ENCODE measurements at places on chromosomes 2 and 18.

DNA sequence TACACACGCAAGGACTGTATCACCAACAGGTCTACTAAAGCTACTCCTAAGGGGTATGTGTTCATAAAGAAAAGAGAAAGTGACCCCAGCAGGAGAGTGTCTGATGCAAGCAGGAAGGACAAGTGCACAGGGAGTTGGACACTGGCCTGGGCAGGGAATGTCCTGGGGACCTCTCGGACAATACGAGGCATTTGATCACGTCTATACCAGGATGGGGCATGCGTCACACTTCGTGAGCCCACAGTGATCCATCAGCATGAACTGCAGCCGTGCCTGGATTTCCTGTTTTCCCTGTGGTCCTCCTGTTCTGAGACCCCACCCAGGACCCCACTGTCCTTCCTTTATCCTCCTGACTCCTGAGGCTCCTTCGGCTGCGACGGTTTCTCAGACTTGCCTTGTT lies 113.9 kb downstream of the HDAC4 start:
- no peak overlapping the region for H3K4me3 ChIP-seq
- DNase-seq: peak; percentile 48

DNA sequence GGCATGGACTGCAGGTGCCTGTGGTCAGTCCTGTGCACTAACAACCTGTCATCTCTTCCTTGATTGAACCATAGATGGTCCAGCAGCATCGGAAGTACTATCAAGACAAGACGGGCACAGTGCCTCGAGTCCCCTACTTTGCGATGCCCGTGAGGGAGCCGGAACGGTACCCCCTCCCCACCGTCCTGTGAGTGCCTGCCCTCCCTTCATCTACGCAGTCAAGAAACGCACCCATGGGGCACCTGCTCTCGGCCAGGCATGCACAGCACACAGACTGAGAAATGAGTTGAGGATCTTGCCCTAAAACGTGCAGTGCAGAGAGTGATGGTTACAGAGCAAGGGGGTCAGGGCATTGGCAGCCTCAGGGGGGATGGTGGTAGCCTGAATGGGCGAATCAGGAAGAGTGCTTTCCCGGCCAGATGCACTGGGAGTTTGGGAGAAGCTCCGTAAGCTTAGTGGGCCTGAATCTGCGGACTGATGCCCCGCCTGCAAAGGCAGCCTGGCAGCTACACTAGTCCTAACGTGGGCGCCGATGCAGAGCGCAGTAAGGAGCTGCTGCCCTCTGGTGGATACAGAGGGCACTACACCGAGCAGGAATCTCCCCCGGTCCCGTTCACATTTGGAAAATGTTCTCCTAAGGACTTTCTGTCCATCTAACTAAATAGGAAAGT lies 63.6 kb downstream of the CIB4 start:
- no peaks in the 10 kb centered on the region for H3K27me3 ChIP-seq
- H3K36me3 ChIP-seq: no peaks in the 10 kb centered on the region
- H3K27ac ChIP-seq: no peak overlapping the region
- no peaks in the 10 kb centered on the region for H3K4me1 ChIP-seq

DNA sequence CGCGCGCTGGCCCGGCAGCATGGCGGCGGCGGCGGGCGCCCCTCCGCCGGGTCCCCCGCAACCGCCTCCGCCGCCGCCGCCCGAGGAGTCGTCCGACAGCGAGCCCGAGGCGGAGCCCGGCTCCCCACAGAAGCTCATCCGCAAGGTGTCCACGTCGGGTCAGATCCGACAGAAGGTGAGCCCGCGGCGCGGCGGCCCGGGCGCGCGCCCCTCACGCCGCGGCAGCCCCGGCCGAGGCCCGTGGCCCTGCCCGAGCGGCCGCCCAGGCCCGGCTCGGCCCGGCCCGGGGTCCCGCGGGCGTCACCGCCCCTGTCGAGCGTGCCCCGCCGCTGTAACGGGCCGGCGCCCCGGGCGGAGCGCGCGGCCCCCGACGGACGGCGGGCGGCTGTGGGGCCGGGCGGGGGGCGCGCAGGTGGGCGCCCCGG lies 218 bp downstream of the DGKD start:
- no peak overlapping the region for H3K27ac ChIP-seq
- no peaks in the 10 kb centered on the region for H3K27me3 ChIP-seq
- DNase-seq: no peak
- peaks cover 13% of the 10 kb centered on the region for H3K36me3 ChIP-seq
- H3K4me3 ChIP-seq: peak overlapping the region; percentile 71

DNA sequence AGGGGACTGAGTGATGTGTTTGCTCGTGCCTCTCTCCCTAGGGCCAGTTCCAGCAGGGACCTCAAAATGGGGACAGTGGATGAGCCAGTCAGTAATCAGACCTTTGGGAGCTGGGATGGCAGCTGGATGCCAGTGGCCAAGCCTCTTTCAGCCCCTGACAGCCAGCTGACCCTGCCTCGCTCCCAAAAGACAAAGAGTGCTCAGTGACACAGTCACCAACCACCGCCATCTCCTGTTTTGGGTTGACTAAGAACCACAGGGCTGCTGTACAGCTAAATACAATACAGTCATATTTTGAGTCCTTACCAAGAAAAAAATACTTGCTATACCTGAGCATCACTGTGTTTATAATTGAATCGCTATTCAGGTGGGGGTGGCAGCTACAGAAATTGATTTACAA lies 75.7 kb downstream of the POU3F3 start:
- peaks cover 31% of the 10 kb centered on the region for H3K27me3 ChIP-seq
- DNase-seq: no peak
- no peaks in the 10 kb centered on the region for H3K36me3 ChIP-seq
- H3K27ac ChIP-seq: no peak overlapping the region

DNA sequence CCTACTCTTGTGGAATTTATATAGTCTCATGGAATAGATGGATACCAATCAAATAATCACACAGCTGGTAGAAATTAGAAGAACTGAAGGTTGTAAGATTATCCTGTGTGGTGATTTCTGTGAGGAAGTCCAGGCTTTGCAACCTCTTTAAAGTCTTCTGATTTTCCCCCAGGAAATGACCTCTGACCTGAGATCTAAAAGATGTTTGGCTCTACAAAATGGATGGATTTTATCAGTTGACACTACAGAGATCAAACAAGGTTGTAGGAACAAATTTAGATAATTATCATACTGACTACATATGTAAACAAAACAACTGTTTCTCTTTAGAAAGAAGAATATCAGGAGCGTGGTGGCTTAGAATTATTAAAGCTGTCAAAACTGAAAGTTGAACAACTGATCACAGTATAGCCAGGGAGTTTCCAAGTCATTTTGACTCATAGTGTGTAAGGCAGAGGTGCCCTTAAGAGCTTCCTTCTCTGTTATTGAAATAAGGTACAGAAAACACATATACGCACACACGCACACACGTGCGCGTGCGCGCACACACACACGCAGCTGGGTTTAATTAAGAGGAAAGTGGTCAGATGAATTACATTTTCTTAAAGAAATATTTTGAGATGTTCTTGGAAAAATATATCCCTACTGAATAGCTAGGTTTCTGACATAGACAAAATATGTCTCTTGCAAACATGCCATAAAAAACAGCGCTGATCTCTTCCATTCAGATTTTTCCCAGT lies 35.5 kb upstream of the PELI1 start:
- H3K27ac ChIP-seq: no peak overlapping the region
- H3K4me3 ChIP-seq: no peak overlapping the region
- DNase-seq: no peak
- H3K27me3 ChIP-seq: no peaks in the 10 kb centered on the region
- no peaks in the 10 kb centered on the region for H3K36me3 ChIP-seq

GRCh38 chr2:203718087-203718486 lies 11.6 kb downstream of the CD28 start:
- H3K36me3 ChIP-seq: no peaks in the 10 kb centered on the region
- H3K27me3 ChIP-seq: no peaks in the 10 kb centered on the region
- no peak overlapping the region for H3K4me3 ChIP-seq
- no peak for DNase-seq
- H3K27ac ChIP-seq: no peak overlapping the region
- no peaks in the 10 kb centered on the region for H3K4me1 ChIP-seq

GRCh38 chr2:157857881-157858280 lies 18.2 kb downstream of the ACVR1 start:
- no peaks in the 10 kb centered on the region for H3K27me3 ChIP-seq
- H3K36me3 ChIP-seq: no peaks in the 10 kb centered on the region
- no peak overlapping the region for H3K4me3 ChIP-seq
- H3K4me1 ChIP-seq: peaks cover 27% of the 10 kb centered on the region
- no peak for DNase-seq
- H3K27ac ChIP-seq: peak overlapping the region; percentile 7

GRCh38 chr2:198408171-198408570 lies 603.8 kb downstream of the PLCL1 start:
- H3K27me3 ChIP-seq: no peaks in the 10 kb centered on the region
- H3K27ac ChIP-seq: no peak overlapping the region
- no peak overlapping the region for H3K4me3 ChIP-seq

GRCh38 chr2:139720056-139720455 lies 939.9 kb upstream of the NXPH2 start:
- no peak for DNase-seq
- H3K4me1 ChIP-seq: no peaks in the 10 kb centered on the region
- H3K27ac ChIP-seq: no peak overlapping the region
- no peaks in the 10 kb centered on the region for H3K36me3 ChIP-seq
- no peak overlapping the region for H3K4me3 ChIP-seq
- H3K27me3 ChIP-seq: no peaks in the 10 kb centered on the region

- peaks cover 6% of the 10 kb centered on the region for H3K4me1 ChIP-seq
- DNase-seq: no peak
- no peaks in the 10 kb centered on the region for H3K36me3 ChIP-seq
These were observed 2.4 kb upstream of the MAPRE3 start for GRCh38 chr2:26968001-26968400.

DNA sequence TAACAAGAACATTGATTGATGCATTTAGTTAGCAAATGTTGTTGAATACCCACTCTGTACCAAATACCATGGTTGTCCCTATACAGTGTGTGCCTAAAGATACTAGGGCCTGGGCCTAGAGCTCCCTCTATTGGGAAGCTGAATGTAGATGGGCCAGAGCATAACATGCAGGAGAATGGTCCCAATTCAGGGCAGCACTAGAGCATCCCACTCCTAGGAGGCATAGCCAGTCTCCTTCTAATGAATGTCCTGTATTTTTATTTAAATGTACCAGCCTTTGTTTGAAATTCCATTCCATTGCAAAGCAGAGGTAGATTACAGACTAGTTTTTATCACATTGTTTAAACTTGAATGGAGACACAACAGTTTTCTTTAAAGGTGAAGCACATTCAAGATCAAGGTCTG lies 90.6 kb downstream of the FEZ2 start:
- no peak for DNase-seq
- peaks cover 8% of the 10 kb centered on the region for H3K4me1 ChIP-seq
- no peaks in the 10 kb centered on the region for H3K27me3 ChIP-seq

DNA sequence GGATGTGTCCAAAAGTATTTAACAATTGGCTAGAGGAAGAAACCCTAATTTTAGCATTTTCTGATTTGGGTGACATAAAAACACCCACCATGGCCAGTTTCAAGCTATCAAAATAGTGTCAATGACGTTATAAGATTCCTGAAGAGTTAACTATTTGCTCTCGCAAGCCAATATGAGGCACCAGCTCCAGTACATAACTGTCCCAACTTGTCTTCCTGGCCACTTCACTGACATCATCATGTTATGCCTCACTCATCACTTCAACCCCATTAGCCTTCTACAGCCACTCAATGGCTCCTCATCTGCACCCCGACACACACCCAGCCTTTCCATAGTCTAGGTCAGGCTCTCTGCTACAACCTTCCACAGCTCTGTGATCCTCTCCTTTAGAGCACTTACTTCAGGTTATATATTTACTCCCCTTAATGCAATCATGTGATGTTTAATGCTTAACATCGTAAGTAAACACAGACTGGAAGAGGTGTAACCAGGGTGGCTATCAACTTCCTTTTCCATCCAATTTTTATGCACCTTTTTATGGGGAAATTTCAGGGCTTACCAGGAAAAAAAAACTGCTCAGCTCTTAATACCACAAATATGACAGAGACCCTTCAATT lies 158.7 kb downstream of the VWC2L start:
- H3K36me3 ChIP-seq: no peaks in the 10 kb centered on the region
- no peak overlapping the region for H3K27ac ChIP-seq
- no peaks in the 10 kb centered on the region for H3K27me3 ChIP-seq

GRCh38 chr2:151498178-151498577 lies 88.5 kb downstream of the RIF1 start:
- H3K4me1 ChIP-seq: no peaks in the 10 kb centered on the region
- H3K4me3 ChIP-seq: no peak overlapping the region
- DNase-seq: no peak

DNA sequence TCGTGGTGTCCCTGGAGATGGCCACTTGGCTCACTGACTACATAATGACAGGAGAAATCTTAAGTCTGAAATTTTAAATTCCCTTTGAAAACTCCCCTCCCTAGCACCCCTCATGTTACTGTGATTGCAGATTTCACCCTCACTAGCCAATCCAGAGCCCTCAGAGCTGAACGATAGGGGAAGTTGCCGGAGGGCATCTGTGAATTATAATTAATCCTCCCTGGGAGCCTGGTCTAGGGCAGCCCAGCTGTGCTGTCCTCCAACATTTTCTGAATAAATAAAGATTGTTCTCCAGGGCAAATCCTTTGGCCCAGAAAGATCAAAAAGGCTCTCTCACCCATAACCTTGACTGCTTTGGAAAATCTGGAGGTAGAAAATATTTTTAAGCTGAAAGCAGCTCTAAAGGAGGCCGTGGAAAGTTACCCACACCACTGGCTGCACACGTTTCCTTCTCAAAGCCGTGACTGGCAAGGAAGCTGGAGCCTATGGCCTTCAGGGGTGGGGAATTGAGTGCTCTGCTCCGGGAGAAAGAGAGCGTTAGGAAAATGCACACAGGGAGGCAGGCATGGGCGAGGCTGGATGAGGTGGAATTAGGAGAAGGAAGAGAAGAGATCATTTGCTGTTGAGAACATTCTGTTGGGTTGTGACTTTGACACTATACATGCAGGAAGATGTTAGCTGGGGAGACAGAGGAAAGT lies 68.9 kb upstream of the CNGA3 start:
- no peaks in the 10 kb centered on the region for H3K4me1 ChIP-seq
- H3K27ac ChIP-seq: no peak overlapping the region
- no peak overlapping the region for H3K4me3 ChIP-seq
- no peaks in the 10 kb centered on the region for H3K36me3 ChIP-seq
- H3K27me3 ChIP-seq: peaks cover 7% of the 10 kb centered on the region

GRCh38 chr18:21293479-21293878 lies 51.4 kb downstream of the GREB1L start:
- H3K27me3 ChIP-seq: no peaks in the 10 kb centered on the region
- DNase-seq: no peak
- H3K36me3 ChIP-seq: no peaks in the 10 kb centered on the region
- H3K4me3 ChIP-seq: no peak overlapping the region
- H3K4me1 ChIP-seq: peaks cover 3% of the 10 kb centered on the region

- H3K4me1 ChIP-seq: no peaks in the 10 kb centered on the region
- H3K4me3 ChIP-seq: no peak overlapping the region
- H3K27ac ChIP-seq: no peak overlapping the region
- no peak for DNase-seq
These were observed 26.7 kb downstream of the HADHA start for GRCh38 chr2:26217720-26218119.
